ENCODE measurements at places on chromosomes 1 and 21.

DNA sequence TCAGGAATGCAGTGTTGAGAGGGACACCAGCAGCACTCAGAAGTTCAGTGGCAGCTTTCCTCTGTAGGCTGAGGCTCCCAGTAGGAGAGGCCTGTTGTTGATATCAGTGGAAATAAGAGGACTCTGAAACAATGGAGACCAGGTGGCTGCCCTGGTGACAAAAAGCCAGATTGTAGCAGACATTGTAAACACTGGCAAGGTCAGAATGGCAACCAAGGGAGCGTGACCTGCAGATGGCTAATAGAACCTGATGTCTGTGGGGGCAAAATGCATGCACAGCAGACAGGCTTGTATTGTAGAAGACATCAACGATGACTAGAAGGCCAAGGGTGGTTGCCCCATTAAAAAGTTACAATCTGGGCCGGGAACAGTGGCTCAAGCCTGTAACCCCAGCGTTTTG is 53.1 kb upstream of the GPR37L1 start:
- DNase-seq = no peak

- no peak for DNase-seq
These were observed 32.1 kb upstream of the PLPPR4 start for GRCh38 chr1:99232172-99232571.

DNA sequence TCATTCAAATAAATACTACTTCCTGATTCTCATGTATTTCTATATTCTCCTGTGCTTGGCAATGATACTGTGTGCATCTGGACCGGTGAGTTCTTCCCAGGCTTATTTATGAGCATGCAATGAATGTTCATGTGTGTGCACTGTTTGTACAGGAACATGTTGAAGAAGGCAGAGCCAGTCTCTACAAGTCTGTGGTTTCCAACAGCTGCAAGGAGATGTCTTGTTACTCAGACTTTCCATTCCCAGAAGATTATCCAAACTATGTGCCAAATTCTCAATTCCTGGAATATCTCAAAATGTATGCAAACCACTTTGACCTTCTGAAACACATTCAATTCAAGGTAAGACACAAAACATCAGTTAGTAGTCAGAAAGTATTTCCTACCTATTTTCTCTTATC is 19.1 kb downstream of the FMO1 start:
- no peak for DNase-seq

DNA sequence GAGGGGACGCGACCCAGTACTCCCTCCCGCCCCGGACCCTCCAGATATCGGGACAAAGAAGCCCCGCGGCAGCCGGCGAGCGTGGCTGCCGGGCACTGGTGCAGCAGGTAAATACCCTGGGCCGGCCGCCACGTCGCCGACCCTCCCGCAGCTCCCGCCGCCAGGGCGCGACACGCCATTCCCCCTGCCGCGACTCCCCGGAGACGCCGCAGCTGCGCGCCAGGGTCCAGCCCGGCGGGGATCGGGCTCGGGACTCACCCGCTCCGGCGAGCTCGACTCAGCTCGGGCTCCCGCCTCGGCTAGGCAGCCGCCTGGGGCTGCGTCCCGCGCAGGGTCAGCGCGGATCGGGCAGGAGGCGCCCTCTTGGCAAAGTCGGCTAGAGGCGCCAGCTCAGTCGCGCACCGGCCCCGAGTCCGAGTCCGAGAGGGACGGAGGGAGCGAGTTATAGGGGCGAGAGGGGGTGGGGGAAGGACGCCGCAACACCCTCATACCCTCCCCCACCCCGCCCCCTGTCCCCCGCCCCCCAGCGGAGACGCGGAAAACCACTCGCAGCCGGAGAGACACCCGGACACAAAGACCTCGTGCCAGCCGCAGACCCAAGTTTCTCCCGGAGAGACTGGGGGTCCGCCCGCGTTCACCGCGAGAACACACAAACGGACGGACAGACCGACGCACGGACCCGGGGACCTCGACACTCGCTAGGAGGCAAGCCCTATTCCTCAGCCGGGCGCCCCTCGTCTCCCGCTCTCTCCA is 985 bp downstream of the SYT6 start:
- DNase-seq = peak; percentile 14

- DNase-seq = no peak
These were observed 1155.1 kb upstream of the ADGRL2 start for GRCh38 chr1:80645621-80646020.

- peak; percentile 39 for DNase-seq
These were observed 22.2 kb upstream of the ABL2 start for GRCh38 chr1:179251675-179252074.

- DNase-seq = peak; percentile 53
These were observed 188.0 kb downstream of the RERE start for GRCh38 chr1:8629241-8630091.

DNA sequence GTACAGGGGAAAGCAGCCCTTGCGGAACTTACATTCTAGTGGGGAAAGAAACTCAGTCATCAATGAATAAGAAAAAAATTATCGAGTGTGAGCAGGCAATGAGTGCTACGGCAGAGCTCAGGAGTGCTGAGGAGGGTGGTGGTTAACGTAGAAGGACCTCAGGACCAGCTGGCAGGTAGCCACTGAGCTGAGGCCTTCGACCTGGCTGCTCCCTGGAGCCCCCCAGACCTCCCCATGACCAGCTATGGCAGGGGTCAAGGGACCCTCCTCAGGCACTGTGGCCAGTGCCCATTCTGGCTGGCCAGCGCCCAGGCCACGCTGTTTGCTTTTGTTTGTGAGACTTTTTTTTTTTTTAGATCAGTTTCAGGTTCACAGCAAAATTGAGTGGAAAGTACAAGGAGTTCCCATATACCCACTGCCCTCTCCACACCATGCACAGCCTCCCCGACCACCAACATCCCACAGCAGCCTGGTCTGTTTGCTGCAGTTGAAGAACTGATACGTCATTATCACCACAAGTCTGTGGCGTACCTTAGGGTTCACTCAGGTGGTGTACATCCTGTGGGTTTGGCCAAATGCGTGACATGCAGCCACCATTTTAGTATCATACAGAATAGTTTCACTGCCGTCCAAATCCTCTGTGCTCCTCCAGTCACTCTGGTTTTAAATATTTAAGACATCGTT is 11.8 kb upstream of the TTC22 start:
- no peak for DNase-seq

GRCh38 chr1:115160728-115161127 is 71.4 kb upstream of the TSPAN2 start:
- DNase-seq = no peak

DNA sequence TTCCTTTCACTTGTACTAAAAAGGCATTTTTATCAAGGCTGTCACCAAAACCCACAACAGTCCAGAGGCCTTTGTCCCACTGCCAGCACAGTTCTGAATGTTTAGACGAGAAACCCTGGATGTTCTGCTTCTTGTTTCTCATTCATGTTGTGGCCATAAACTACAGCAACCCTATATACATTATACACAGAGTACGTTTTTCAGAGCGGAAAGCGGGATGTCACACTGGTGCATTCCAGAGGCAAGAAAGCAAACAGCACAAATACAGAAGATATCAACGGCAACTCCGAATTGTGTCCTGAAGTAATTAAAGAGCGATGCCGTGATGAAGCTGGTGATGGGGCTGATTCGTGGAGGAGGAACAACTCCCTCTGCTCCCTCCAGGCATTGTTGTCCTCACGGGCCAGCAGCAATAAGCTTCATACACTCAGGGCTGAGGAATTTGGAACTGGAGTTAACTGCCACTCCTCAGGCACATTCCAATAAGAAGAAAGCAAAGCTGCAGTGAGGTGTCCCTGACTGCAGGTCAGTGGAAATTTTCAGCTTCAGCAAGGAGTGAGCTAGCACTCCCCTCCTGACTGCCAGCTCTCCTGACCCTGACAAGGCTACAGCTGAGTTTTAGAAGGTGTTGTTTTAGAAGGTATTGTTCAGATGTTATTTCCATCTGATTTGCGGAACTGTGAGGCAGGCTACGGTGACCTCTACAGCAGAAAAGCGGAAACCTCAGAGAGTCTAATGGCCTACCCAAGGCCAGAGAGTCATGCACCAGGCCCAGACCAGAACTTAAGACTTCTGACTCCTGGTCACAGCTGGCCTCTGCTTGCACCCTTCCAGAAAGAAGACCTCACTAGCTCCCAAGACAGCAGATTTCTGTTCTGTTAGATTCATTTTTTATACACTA is 149.0 kb downstream of the TGFBR3 start:
- no peak for DNase-seq

DNA sequence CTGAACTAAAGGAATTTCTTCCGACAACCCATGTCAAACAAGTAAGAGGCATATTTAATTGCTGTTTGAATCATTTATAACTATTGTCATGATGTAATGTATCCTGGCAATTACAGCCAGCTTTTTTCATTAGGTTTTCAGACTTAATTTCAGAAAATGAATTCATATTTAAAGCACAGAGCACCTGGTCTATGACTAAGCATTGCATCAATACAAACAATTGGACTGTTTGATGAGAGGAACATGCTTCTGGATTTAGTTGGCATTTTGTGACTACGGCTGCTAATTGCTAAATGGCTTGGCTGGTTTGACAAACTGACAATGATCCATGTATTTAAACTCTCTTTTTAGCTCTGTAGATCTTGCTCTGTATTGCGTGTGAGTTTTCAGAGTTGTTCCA is 853.4 kb downstream of the NCAM2 start:
- no peak for DNase-seq

GRCh38 chr1:8077120-8077573 is 51.0 kb upstream of the ERRFI1 start:
- DNase-seq = peak; percentile 25

DNA sequence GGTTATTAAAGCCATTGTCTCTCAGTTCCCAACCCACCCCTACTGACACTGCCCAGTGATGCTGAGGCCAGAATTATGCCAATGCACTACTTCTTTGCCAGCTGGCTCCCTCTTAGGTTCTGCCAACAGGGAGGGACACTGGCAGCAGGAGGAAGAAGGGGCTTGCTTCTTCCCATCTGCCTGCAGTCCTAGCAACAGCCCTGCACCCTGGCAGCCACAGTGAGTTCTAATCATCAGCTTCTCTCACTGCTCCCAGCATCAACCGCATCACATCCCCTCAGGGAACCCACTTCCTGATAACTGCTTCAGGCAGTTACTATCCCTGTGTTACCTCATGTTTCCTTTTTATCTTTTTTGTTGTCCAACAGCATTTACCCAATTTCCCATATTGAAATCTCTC is 86.2 kb downstream of the UBR4 start:
- DNase-seq = peak; percentile 75

DNA sequence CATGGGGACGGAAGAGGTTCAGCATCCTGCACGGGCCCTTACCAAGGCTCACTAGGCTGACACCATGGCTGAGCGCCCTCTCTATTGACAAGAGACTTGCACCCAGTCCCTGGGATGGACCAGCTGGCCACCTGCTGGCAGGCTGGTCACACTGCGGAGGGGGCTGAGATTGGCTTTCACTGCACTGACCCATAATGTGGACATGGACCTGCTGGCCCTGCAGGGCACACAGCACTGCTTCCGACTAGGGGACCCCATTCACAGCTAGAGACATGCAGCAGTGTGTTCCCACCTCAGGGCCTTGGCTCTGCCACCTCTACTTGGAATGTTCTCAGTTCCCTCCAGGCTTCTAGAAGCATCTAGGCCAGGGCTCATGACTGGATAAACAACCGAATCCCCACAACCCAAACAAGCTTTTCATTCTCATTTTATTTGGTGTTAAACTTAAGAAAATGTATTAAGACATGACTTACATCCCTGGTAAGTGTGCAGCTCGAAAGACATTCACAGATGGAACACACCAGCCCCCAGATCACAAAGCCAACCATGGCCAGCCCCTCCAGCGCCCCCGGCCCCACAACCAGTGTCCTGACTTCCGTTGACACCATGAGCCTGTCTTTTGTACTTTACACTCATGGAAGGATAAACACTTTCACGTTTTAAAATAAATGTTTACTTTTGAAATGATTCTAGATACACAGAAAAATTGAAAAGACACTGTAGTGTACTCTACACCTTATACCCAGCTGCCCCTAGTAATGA is 9.3 kb upstream of the SRARP start:
- peak; percentile 64 for DNase-seq

DNA sequence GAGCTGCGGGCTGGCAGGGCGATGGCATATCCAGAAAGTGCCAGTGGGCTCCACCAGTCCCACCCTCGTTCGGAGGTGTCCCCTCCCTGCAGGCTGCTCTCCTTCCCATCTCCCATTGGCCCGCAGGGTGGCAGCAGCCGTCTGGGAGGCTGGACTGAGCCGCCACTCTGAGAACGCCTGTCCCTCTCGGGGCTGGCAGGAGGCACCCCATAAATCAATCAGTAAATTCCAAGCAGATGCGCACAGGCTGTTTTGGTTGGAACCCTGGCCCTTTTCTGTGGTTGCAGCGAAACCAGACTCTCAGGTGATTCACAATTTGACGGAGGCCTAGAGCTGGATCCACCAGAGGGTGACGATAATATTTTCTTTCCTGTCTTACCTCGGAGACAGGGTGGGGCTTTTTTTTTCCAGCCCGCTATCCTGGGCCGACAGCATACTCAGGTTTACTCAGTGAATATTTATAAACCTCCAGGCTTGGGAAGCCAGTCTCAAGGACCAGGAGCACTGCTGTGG is 99.7 kb downstream of the GLIS1 start:
- DNase-seq = no peak

DNA sequence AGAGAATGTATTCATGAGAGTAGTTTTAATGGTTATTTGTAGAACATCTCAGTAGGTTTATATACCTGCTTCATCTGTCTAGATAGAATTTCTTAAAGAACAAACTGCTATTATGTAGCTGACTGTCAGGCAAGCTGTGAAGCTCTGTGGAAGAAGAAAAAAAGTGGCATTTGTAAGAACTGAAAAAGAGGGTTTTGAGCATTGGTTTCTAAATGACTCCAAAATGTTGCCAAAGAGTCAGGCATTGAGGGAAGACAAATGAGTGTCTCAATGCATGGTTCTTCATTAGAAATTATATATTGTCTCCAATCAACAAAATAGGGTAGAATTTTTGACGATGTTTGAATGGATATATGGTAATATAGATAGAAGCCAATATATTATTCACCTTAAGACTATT is 1276.1 kb downstream of the KCNT2 start:
- no peak for DNase-seq

DNA sequence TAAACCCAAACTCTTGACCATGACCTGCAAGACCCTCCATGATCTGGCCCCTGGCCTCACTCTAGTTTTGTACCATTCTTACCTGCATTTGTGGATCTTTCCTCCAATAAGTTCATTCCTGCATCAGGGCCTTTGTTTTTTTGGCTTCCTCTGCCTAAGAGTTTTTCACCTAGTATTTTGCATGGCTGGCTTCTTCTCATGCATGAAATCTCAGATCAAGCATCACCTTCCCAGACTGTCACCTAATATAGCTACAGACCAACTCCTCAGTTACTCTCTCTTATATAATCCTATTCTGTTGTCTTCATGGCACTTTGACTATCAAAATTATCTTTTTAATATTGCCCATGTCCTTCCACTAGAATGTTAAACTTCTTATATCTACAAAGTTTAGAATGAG is 54.2 kb downstream of the BTBD8 start:
- no peak for DNase-seq

DNA sequence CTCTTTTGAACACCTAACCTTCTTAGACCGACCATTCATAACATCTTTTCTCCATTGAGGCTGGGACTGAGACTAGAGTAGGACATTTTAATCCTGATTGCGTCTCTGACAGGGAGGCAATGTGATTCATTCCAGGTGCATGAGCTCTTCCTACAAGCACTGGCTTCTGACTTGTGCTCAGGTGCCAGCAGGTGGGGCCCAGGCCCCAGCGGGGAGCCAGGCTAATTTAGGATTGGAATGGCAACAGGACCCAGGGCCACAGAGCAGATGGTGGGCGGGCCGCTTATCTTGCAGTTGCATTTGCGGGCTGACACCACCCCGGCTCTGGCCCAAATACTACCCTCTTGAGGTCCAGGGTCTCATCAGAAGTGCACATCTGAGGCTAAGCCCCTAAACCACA is 4.1 kb downstream of the GPA33 start:
- DNase-seq = no peak

- DNase-seq = no peak
These were observed 1.5 kb upstream of the PROX1 start for GRCh38 chr1:213986020-213986924.
